ENCODE measurements at places on chromosomes 4 and X. TPM values are rescaled to one million over a fixed set of nuclear protein-coding genes. Genes with fewer than 3 reads are reported as not detected.
A peak's percentile ranks its signal among the peaks of the same experiment; 100 is the strongest.

GRCh38 chr4:182754895-182755294 lies 162.3 kb downstream of the DCTD start:
- no peaks in the 10 kb centered on the region for H3K36me3 ChIP-seq
- peaks cover 3% of the 10 kb centered on the region for H3K27me3 ChIP-seq
- no peak for DNase-seq

The AKAP14 gene
- polyA plus RNA-seq = not detected

- H3K27me3 ChIP-seq = no peaks in the 10 kb centered on the region
- DNase-seq = peak; percentile 25
- peaks cover 67% of the 10 kb centered on the region for H3K4me1 ChIP-seq
- peak overlapping the region; percentile 82 for H3K4me3 ChIP-seq
Measured at GRCh38 chr4:6942238-6942800, 32.7 kb downstream of the TBC1D14 start.

The GAB1 gene
- polyA plus RNA-seq = 14.5 TPM

GRCh38 chr4:11469650-11470437 lies 41.1 kb upstream of the HS3ST1 start:
- peak overlapping the region; percentile 99 for H3K27ac ChIP-seq
- DNase-seq = peak; percentile 38
- no peaks in the 10 kb centered on the region for H3K36me3 ChIP-seq
- H3K4me1 ChIP-seq = peaks cover 44% of the 10 kb centered on the region

DNA sequence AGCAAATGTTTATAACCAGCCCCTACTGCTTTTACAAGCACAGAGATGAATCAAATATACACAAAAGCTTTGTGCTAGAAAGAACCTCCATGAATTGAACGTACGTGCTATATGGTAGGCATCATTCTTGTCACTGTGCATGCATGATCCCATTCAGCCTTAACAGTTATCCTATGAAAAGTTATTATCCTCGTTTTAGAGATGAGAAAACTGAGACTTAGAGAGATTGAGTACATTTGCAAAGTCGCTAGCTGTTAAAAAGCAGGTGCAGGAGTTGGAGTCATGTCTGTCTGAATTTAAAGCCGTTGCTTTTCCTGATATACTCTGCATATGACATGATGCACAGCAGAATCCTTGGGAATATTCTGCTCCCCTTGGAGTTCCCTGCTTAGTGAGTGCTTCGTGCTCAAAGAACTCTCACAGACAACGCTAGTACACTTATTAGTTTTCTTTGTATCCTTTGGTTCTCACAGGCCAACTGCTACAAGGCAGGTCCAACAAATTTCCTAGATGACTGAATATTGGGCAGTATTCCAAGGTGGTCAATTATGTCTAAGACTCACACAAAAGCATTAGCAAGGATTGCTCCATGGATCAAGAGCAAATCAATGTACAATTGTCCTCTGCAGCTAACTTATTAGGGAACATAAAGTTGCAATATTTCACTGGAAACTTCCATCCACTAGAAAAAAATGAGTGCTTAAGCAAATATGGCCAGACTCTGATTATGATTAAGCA lies 42.8 kb upstream of the TRIM2 start:
- H3K4me1 ChIP-seq = peaks cover 1% of the 10 kb centered on the region
- peaks cover 24% of the 10 kb centered on the region for H3K27me3 ChIP-seq
- H3K36me3 ChIP-seq = no peaks in the 10 kb centered on the region

DNA sequence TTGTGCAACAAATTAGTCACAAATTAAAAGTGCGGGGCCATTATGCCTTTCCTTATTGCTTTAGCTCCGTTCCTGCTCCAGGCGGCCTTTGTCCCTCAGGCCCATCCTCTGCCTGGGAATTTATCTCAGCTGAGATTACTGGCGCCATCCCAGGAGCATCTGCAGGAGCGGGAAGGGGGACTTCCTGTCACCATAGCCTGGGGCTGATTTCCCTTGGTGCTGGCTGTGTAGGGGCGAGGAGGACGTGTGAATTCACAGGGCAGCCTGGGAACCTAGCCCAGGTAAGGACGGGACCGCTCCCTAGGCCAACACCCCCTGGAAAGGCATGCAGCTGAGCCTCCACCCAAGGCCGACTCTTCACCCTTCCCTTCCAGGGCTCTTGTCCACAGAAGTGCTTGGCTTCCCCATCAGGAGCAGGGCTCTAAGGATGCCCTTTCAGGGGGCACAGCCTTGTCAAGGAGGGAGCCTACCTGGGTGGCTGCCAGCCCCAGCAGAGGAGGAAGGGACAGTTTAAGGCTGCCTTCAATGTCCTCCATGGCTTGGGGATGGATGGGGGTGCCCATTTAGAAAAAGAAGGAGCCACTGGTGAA lies 72.6 kb upstream of the NKX1-1 start:
- peaks cover 19% of the 10 kb centered on the region for H3K36me3 ChIP-seq
- no peaks in the 10 kb centered on the region for H3K4me1 ChIP-seq
- peaks cover 10% of the 10 kb centered on the region for H3K27me3 ChIP-seq
- no peak overlapping the region for H3K27ac ChIP-seq
- no peak overlapping the region for H3K4me3 ChIP-seq

DNA sequence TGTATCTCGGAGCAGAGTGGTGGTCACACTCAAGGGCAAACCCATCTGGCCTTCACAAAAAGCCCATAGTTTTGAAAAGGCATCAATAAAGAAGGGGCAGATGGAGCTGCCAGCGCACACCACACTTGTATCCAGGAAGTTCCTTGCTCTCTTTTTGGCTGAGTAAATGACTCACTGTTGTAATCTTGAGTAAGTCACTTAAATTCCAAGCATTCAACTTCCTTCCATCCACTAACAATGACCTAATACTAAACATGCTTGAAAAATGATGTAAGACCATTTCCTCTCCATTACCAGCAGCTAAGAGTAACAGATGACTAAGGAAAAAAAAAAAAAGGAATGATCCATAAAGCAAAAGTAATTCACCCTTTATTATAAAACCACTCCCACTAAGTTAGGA lies 32.4 kb upstream of the MYOZ2 start:
- no peaks in the 10 kb centered on the region for H3K4me1 ChIP-seq
- H3K27ac ChIP-seq = no peak overlapping the region
- H3K36me3 ChIP-seq = peaks cover 5% of the 10 kb centered on the region
- no peak for DNase-seq
- H3K4me3 ChIP-seq = no peak overlapping the region
- no peaks in the 10 kb centered on the region for H3K27me3 ChIP-seq

GRCh38 chr4:89572224-89572858 lies 264.6 kb downstream of the SNCA start:
- no peaks in the 10 kb centered on the region for H3K4me1 ChIP-seq
- H3K27ac ChIP-seq = no peak overlapping the region
- DNase-seq = no peak
- H3K4me3 ChIP-seq = no peak overlapping the region
- H3K27me3 ChIP-seq = peaks cover 3% of the 10 kb centered on the region
- no peaks in the 10 kb centered on the region for H3K36me3 ChIP-seq

- no peak overlapping the region for H3K4me3 ChIP-seq
- no peak overlapping the region for H3K27ac ChIP-seq
- no peak for DNase-seq
- peaks cover 36% of the 10 kb centered on the region for H3K27me3 ChIP-seq
- H3K4me1 ChIP-seq = no peaks in the 10 kb centered on the region
- no peaks in the 10 kb centered on the region for H3K36me3 ChIP-seq
Measured at GRCh38 chr4:8276358-8277240, 7.0 kb downstream of the HTRA3 start.

The PDLIM3 gene
- not detected for polyA plus RNA-seq

GRCh38 chr4:154503598-154503997 lies 12.0 kb upstream of the DCHS2 start:
- H3K4me3 ChIP-seq = no peak overlapping the region
- DNase-seq = no peak
- H3K27me3 ChIP-seq = peaks cover 37% of the 10 kb centered on the region

The CXCL5 gene
- polyA plus RNA-seq = 0.53 TPM

DNA sequence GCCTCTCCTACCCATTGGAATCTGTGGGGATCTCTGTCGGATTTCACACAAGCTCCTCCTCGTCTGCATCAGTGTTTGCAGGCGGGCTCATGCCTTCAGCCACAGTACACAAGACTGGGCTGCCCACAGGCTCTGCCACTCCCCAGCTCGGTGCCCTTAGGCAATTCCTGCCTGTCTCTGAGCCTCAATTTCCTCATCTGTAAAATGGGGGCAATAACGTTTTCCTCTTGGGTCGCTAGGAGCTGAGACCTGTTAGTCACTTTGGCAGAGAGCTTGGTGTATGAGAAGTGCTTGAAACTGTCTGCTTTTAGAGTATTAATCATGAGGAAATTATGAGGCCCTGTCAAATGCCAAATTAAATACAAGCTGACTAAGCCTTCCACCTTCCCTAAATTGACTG lies 27.6 kb upstream of the MSX1 start:
- peaks cover 43% of the 10 kb centered on the region for H3K27me3 ChIP-seq
- H3K27ac ChIP-seq = no peak overlapping the region
- H3K4me3 ChIP-seq = no peak overlapping the region
- H3K4me1 ChIP-seq = no peaks in the 10 kb centered on the region

- H3K36me3 ChIP-seq = no peaks in the 10 kb centered on the region
- H3K27ac ChIP-seq = no peak overlapping the region
- no peaks in the 10 kb centered on the region for H3K4me1 ChIP-seq
- no peak overlapping the region for H3K4me3 ChIP-seq
- DNase-seq = no peak
- no peaks in the 10 kb centered on the region for H3K27me3 ChIP-seq
Measured at GRCh38 chr4:32061916-32062315, 1341.7 kb downstream of the PCDH7 start.

- no peaks in the 10 kb centered on the region for H3K4me1 ChIP-seq
- no peak overlapping the region for H3K4me3 ChIP-seq
- no peak for DNase-seq
- no peaks in the 10 kb centered on the region for H3K27me3 ChIP-seq
Measured at GRCh38 chrX:47664737-47665136, 5.8 kb upstream of the UXT start.

DNA sequence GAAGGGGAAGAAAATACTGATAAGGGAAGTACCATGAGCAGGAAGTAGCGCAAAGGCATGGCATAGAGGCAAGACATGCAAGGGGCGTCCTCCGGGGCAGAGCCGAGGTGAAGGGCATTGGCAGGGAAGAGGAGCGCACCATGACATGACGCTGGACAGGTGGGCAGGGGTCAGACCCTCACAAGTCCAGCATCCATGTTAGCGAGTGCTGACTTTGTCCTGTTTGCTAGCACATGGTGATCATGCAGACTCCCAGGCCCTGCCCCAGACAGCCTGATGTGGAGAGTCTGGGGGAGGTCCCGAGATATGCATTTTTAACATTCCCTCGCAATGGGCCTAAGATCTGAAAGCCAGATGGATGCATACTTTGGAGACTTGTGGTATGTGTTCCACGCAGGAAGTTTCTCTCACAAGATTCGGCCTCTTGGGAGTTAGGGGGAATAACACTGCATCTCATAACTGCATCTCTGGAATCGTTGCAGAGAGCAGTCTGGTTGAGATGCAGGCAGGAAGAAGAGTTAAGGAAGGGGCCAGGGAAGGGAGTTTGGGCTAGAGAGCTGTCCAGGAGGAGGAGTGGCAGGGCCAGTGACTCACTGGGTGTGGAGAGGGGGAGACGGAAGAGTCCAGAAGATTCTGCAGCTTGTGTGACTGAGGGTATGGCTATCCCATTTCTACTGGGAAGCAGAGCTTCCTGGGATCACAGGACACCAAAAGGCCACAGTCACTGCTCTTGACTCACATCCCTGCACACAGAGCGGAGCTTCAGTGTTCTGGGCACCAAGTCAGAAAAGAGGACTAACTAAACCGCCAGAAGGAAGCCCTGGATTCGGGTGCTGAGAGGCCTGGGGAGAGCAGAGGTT lies 59.7 kb downstream of the FAM184B start:
- no peaks in the 10 kb centered on the region for H3K36me3 ChIP-seq
- H3K27ac ChIP-seq = no peak overlapping the region
- no peaks in the 10 kb centered on the region for H3K27me3 ChIP-seq

DNA sequence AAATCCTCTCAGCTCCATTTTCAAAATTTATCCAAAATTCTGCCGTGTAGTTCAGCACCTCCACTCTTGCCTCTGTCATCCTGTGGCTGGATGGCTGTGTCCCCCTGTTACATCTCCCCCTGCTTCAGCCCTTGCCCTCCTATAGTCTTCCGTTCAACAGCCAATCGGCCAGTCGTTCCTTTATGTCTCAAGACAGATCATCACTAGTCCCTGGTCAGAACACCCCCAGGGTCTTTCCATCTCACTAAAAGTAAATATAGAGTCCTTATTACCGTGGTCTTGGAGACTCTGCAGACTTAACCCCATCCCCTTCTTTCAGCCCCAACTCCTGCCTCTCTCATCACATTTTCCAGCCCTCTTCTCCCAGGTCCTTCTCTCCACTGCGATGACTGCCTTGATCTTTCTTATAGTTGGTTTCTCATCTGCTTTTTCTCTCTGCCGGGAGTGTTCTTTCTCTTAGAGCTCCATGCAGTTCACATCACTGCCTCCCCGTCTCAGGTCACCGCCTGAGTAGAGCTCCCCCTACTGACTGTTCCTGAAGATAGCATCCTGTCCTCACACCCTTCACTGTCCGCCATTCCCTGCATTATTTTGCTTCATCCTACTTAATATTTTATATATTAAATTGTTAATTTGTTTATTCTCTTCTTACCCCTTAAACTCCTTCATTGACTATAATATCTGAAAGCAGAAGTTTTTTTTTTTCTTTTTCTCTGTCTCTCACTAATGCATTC lies 736.9 kb upstream of the MAGEB2 start:
- no peak for DNase-seq
- H3K36me3 ChIP-seq = no peaks in the 10 kb centered on the region
- peaks cover 5% of the 10 kb centered on the region for H3K4me1 ChIP-seq
- H3K27me3 ChIP-seq = no peaks in the 10 kb centered on the region
- H3K4me3 ChIP-seq = peak overlapping the region; percentile 77
- H3K27ac ChIP-seq = no peak overlapping the region

The TBC1D19 gene
- 2.7 TPM for polyA plus RNA-seq

DNA sequence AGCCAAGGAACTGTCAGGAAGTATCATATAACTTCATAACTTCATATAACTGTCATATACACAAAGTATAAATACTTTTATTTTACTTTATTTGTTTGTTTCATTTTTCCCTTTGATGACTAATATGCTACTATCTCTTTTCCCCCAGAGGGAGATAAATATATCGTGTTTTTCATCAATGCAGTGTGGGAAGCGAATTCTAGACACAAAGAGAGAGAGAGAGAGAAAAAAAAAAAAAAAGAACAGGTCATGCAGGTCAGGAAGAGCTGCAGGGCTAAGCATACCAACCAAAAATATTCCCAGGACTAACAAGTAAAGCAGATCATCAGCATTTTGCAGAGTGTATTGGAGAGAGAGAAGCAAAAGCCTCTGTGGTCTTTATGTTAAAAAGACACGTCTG lies 1849.2 kb downstream of the STIM2 start:
- no peak for DNase-seq
- no peaks in the 10 kb centered on the region for H3K4me1 ChIP-seq
- no peak overlapping the region for H3K27ac ChIP-seq
- no peak overlapping the region for H3K4me3 ChIP-seq

The KLHL13 gene
- not detected for polyA plus RNA-seq

DNA sequence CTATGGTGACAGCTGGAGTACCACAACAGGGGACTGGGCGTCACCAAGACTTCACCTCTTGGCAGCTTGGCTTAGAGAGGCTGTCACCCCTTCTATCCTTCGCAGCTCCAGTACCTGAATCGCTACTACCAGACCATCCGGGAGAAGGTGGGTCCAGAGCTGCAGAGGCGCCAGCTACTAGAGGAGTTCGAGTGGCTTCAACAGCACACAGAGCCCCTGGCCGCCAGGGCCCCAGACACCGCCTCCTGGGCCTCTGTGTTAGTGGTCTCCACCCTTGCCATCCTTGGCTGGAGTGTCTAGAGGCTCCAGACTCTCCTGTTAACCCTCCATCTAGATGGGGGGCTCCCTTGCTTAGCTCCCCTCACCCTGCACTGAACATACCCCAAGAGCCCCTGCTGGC lies 11.6 kb upstream of the SASH3 start:
- H3K27ac ChIP-seq = peak overlapping the region; percentile 85
- peaks cover 39% of the 10 kb centered on the region for H3K4me1 ChIP-seq
- peak overlapping the region; percentile 64 for H3K4me3 ChIP-seq
- DNase-seq = no peak

GRCh38 chr4:3862640-3863420 lies 96.6 kb downstream of the ADRA2C start:
- DNase-seq = no peak
- no peak overlapping the region for H3K27ac ChIP-seq
- H3K4me3 ChIP-seq = no peak overlapping the region

Measured in naive B cell (primary cell).